ENCODE measurements at places on chromosomes 12 and 14.
A peak's percentile ranks its signal among the peaks of the same experiment; 100 is the strongest.

DNA sequence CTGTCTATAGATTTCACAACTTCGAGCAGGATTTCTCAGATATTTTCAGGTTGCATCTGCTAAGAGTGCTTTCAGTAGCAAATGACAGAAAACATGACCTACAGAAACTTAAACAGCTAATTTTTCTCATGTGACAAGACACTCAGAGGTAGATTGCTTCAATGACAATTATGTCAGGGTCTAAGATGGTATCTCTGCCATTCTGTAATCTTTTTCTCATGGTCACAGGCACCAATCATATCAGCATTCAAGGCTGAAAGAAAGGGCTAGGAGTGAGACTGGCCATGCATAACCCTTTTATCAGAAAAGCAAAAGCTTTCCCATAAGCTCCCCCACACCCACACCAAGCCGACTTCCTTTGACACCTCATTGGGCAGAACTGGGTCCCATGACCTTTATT, 450.5 kb upstream of the FAR2 start:
- no peak for DNase-seq

DNA sequence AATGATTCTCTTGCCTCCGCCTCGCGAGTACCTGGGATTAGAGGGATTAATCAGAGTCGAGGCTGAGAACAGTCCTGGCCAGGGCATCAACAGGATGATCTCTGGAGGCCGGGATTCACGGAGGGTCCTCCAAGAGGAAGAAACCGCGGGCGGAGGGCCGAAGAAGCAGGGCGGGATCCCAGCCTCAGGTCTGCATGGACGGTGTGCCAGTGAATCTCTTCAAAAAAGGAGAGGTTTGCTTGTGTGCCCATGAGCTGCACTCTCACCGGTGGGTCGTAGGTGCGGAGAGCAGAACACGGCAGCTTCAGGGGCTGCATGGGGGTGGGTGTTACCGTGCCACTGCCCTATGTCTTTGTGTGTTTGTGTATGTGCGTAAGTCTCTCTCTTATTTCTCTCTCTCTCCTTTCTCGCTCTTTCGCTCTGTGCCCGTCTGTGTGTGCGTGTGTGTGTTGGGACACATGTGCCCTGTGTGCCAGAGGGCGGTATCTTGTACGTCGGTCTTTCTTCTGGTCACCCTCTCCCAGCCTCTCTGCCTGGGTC, 768.2 kb upstream of the ALG10B start:
- no peak for DNase-seq

DNA sequence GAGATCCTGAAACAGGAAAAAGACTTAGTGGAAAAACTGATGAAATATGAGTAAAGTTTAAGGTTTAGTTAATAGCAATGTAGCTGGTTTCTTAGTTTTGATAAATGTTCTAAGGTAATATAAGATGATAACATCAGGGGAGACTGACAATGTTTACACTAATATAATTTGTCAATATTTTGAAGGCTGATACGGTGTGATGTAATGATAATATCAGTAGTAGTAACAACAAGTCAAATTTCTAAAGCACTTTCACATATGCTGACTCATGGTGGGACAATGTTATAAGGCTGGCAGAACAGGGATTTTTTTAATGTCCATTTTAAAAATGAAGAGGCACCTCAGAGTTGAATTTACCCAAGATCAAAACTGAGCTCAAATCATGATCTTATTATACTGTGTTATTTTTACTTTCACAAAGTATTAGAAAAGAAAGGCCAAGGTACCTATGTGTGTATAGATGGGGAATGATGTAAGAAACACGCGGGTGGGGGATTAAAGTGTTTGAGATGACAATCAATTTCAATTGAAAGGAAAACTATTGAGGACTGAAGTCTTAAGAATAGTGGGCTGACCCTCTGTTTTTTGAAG, 2.4 kb upstream of the FLRT2 start:
- no peak for DNase-seq

DNA sequence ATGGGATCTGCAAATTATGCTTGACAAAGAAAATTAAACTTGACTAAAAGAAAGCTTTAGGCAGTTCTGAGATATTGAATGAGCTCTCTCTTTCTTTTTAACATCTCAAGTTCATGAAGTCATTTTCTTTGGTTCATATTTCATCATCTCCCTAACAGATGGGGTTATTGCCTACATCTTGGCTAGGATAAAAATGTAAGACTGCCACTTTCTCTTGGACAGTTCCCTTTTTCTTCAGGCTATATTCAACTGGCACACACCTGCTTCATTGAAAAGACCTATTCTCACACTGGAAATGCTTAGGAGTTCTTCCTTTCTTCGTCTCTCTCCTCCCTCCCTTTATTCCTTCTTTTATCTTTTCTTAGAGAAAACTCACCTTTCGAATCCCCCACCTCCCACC, 355.9 kb upstream of the SEL1L start:
- no peak for DNase-seq

DNA sequence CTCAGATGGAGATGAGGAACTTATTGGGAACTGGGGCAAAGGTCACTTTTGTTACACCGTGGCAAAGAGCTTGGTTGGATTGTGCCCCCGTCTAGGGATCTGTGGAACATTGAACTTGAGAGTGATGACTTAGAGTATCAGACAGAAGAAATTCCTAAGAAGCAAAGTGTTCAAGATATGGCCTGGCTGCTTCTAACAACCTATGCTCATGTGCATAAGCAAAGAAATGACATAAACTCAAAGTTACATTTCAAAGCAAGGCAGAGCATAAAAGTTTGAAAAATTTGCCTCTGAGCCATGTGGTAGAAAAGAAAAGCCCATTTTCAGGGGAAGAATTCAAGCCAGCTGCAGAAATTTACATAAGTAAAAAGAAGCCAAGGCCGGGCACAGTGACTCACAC, 21.5 kb upstream of the RAP1B start:
- DNase-seq: no peak

GRCh38 chr12:119624966-119625365, 31.4 kb downstream of the TMEM233 start:
- no peak for DNase-seq

- no peak for DNase-seq
Observed at GRCh38 chr12:14958361-14959125, 2.9 kb downstream of the ARHGDIB start.

GRCh38 chr12:122793685-122794106, 19.3 kb downstream of the CCDC62 start:
- peak; percentile 17 for DNase-seq

DNA sequence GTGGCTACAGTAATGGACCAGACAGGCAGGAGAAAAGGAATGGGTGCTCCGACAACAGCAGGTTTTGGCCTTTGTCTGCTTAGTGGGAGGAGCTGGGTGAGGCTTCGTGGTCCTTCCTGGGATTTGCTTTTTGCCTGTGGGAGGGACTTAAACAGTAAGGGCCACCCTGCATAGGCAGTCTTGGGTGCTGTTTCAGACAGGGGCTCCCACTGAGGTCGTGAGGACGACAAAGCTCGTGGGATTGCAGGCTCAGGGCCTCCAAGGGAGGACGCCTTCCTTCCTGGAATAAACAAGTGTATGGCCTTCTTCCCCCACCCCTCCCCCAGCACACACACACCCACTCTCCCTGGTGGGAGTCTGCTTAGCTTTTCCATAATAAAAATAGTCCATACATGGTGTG, 63.1 kb downstream of the FZD10 start:
- no peak for DNase-seq

- no peak for DNase-seq
Observed at GRCh38 chr12:75969768-75970167, 61.8 kb downstream of the PHLDA1 start.

DNA sequence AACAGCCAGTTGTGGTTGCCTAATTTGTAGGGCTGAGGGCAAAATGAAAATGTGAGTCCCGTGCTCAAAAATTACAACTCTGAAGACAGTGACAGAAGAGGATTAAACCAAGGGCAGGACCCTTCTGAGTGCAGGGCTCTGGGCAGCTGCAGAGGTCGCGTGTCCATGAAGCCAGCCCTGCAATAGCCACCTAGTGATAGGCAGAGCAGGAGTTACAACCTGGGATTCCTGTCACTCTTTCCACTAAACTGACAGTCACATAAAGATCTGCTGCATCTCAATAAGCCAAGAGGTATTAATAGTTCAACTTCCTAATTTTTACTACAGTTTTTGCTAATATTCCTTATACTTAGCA, 94.1 kb downstream of the SLC2A13 start:
- no peak for DNase-seq

DNA sequence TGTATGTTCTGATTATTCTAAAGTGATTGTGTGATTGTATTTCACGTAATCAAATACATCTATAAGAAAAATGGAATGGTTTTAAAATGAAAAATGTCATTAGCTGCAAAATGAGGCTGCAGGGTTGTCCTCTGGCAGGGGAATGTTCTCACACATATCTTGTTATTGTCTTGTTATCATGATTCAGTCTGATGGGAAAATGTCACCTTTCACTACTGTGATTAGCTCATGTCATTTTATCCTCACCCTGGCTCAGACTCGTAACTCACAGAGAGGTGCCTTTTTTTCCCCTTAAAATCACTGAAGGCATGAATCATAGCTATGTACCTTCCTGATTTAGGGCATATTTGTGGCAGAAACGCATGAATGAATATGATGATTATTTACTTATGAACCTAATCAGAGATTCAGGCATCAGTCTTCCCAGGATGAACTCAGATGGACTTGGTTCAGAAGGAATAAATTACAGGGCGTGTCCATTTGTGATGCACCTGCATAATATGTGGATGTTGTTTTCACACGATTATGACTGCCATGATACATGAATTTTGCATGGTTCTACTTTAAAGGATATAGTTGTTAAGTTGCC, 1339.2 kb downstream of the AACS start:
- no peak for DNase-seq

DNA sequence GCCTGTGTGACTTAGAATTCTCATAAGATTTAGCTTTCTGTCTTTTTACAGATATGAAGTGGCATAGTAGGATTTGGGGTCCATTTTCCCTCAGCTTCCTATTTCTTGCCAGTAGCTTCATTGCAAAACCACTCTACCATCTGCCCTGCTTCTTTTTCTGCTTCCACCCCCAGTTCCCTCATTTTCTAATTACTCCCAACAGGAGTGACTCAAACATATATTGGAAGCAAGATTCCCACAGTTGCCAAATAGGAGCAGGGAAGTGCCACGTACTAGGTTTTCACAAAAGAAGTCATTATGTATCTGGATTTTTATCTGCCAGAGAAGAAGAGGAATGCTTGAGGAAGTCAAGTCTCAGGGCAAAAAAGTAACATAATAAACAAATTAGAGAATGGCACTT, 64.1 kb downstream of the ANO4 start:
- DNase-seq: peak; percentile 13

DNA sequence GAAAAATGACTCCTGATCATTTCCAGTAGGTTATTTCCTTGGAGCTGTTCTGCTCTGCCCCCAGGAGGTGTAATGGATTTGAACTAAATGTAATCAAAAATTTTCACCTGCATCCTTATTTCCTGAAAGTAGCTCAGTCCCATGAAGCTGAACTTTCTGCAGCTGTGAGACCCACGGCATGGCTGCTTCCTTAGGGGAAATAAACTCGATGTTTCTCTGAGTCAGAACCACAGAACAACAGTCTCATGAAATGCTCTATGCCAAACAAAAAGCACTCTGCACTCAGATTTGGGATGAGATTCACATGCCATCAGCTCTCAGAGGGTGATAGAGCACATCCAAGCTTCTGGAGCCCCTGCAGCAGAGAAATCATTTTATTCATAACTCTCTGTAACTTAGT, 224.1 kb upstream of the PLEKHG7 start:
- no peak for DNase-seq

DNA sequence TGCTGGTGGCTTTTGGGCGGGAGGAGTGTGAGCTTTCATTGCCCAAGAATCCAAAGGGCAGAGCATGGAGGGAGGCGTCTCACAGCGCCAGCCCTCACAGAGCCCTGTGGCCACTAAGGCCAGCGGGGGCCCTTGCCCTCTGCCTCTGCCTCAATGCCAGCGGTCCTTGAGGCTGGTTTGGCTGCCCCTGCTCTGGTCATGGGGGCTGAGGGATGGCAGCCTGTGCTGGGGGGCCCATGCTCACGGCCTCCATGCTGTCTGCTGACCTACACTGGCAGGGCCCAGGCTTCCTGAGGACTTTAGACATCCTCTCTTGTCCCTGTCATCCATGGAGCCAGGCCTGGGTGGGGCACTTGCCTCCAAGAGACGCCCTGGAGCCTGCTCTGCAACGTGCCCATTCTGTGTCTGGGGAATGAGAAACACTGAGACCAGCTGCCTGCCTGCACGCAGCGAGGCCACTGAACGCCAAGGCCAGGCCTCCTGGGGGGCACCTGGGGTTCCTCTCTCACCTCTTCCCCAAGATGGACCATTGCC, 143.4 kb downstream of the KIF26A start:
- DNase-seq: no peak

DNA sequence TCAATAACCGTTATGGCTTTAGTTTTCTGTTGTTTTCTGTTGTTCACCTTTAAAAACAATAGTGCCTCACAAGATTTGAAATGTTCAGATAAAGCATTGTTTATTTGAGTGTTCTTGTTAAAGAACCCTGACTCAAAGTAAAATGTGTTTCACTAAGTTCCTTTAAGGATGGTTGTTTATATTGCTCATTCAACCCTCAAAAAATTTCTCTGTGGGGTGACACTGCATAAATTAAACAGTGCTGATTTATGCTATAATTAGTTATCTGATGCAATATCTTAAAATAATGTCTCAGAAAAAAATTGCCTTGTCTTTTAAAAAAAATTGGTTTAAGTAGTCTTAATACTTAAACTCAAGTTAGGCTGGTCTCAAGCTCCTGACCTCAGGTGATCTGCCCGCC, 775.1 kb downstream of the FLRT2 start:
- DNase-seq: no peak

- DNase-seq: no peak
Observed at GRCh38 chr12:100717733-100718067, 76.9 kb upstream of the ANO4 start.

DNA sequence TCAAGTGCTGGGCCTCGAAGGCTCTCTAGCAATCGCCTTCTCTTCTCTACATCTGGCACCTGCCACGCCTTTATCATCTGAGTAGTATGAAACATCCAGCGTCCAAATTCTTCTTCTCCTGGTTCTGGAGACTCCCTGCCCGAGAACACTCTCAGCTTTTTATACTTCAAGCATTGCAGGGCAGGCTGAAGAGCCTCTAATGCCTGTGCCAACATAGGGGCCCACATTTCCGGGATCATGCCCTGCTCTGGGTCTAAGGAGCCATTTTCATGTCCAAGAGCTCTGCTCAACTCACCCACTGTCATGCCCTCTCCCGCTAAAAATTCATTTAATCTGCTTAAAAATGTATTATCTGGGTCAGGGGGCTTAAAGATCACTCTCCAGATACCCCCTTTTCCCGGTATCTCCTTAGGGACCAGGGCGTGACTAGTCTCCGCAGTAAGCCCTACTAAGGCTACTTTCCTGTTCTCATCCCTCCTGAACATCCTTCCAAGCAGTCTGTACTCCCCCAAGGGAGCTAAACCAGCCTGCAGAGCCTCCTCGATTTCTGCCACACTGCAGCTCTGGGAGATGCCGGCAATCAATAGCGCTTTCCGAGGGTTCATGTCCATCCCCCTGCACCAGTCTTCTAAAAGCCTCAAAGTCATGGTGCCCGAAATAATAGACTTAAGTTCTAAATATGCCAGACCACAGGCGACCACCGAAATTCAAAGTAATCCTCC, 940 bp downstream of the MOAP1 start:
- DNase-seq: no peak

GRCh38 chr12:99911967-99912366, 72.8 kb downstream of the ANKS1B start:
- peak; percentile 16 for DNase-seq

Data from AG09309 (cell line).